ENCODE measurements at places on chromosomes 3 and 15. TPM values are rescaled to one million over a fixed set of nuclear protein-coding genes. Genes with fewer than 3 reads are reported as not detected.

The POLQ gene
- polyA plus RNA-seq = 1.4 TPM

The GP5 gene
- polyA plus RNA-seq = 0.23 TPM

The SNX1 gene
- polyA plus RNA-seq = 80.7 TPM

The COL8A1 gene
- polyA plus RNA-seq = 16.7 TPM

The RHOA gene
- polyA plus RNA-seq = 221 TPM

The STARD9 gene
- polyA plus RNA-seq = 2.3 TPM

Measured in SK-N-SH (cell line).